ENCODE measurements at places on chromosomes 4 and X.

GRCh38 chr4:18733961-18734360 is 712.4 kb upstream of the LCORL start:
- DNase-seq, result no peak

DNA sequence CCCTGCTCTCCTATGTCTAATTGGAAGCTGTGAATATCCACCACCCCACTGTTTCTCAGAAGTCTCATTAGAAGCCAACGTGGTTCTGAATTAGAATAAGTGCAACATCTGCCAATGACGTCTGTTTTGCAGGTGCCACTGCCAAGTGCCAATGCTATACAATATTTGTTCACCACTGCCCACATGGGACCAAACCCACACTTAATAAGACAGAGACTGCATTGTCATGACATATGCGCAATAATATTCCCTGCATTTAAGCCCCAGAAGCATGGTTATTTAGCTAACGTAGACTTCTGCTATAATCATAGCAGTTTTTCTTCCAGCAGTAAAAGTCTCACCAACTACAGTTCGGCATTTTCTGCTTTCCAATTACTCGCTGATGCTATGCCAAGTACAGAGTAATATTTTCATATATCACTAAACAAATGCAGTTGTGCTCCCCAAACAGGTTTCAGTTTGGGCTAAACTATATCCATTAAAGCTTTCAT is 262.5 kb upstream of the PCDH18 start:
- no peak for DNase-seq

GRCh38 chrX:9938516-9938915 is 28.6 kb upstream of the CLDN34 start:
- DNase-seq, result no peak

DNA sequence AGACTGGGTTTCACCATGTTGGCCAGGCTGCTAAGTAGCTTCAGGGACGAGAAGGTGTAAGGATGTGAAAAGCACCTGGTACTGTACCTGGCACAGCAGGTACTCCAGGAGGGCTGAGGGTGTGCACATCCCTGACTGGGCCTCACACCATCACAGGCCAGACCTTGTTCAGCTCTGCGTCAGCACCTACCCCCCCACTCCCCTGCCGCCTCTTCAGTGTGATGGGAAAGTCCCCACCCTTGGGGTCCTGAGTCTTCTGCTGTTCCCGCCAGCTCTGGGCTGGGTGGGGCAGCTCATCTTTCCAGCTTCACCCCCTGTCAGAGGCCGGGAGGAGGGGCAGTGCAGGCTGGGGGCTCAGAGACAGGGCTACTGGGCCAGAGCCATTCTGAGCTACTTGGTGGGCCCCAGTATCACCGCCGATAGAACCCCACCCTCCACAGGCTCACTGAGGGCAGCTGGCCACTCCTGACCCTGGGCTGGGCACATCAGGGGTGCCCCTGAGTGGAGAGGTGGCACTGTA is 6.7 kb upstream of the SH3BP2 start:
- DNase-seq, result peak; percentile 54

DNA sequence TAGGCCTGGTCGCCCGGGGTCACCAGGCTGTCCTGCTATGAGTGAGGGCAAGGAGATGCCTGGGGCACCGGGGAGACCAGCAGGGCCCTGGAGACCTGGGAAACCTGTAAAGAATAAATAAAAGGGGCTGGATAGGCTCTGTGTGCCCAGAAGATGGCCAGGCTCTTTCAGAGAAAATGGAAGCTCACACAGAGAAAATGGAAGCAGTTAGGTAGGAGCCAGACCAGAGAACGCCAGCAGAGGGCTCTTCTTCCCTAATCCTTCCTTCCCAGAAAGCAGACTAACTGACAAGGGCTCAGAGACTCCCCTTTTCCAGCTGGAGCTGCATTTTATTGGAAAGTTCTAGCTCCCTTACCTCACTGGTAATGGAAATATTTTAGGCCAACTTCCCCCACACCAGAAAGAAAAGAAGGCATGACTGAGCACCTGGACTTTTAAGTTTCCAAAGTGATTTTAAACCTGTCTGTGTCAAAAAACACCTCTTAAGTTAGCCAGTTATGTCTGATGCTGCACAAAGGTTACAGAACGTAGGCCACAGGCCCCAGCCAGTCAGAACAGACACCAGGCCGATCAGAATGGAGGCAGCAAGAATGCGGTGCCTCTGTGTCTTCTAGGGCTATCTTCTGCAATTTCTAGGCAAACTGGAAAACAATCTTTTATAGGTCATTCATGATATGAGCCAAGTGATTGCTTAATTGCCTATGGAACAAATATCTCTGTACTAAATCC is 74.0 kb downstream of the ATG4A start:
- no peak for DNase-seq

DNA sequence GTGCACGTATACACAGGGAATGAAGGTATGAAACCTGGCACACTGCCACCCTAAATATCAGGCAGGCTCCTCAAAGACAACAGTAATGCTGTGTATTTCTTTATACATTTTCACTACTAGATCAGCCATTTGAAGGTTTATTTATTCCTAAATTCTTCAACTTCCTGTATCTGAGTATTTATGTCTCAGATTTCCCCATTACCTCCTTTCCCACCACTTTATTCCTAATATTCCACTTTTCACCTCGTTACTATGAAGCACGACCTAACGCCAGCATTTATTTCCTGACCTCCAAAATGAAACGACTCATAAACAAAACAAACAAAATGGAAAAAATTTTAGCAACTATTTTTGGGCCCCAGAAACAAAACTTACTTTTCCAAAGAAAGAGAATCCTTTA is 69.6 kb downstream of the MAML3 start:
- no peak for DNase-seq

GRCh38 chr4:41692717-41693345 is 55.7 kb downstream of the PHOX2B start:
- DNase-seq, result no peak

GRCh38 chrX:10083809-10084208 is 73.0 kb upstream of the CLCN4 start:
- no peak for DNase-seq

- no peak for DNase-seq
Observed at GRCh38 chrX:151830911-151831310, 81.8 kb upstream of the MAGEA4 start.

DNA sequence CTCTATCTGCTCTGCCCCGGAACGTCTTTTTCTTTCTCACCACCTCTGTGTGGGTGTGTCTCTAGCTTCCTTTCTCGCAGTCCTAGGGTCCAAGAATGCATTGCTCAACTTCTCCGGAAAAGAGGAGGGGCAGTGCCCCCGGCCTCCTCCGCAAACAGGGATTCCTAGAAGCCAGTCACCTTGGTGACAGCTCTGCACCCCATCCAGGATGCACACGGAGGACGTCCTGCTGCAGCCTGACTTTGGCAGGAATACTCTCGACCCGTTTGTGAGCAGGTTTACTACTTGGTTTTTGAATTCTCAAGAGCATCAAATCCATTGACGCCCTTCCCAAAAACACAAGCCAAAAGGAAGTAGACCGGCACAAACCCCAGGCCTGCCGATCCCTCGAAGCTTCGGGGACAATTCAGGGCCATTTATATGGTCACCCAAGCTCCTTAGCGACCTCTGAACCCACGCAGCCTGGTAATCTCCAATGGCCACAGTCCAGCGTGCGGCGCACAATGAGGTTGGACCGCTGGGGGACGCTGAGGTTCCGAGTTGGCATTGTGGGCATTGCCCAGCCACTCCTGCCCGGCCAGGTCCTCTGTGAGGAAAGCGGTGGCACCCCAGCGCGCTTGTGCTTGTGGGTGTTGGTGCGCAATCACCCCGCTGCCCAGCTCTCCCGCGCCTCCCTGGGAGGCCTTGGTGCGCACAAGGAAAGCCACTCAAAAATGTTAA is 9.8 kb downstream of the NKX3-2 start:
- DNase-seq, result no peak

DNA sequence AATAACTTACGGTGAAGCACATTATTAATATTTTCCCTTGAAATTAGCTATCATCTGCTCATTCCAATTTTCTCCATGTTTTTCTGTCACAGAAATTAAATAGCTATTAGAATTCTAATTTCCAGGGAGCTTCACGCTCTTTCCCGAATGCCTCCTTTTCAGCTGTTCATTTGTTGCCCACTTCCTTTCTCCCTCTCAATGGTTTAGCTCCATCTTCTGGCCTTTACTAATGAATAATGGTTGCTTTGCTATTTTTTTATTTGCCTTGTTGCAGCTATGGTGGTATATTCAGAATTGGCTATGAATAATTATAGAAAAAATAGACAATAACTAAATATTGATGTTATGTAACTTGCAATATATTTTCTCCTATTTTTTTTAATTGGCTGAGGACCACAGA is 70.5 kb downstream of the GRIA2 start:
- no peak for DNase-seq

Measured in stimulated activated CD4-positive, alpha-beta T cell treated with anti-CD3 and anti-CD28 coated beads, TNF-alpha, amount 100 ng/mL, for 24 hours (primary cell).